ENCODE measurements at places on chromosomes 3 and 15. TPM values are rescaled to one million over a fixed set of nuclear protein-coding genes. Genes with fewer than 3 reads are reported as not detected.

- DNase-seq = no peak
These were observed 42.3 kb upstream of the ADPGK start for GRCh38 chr15:72825829-72826228.

DNA sequence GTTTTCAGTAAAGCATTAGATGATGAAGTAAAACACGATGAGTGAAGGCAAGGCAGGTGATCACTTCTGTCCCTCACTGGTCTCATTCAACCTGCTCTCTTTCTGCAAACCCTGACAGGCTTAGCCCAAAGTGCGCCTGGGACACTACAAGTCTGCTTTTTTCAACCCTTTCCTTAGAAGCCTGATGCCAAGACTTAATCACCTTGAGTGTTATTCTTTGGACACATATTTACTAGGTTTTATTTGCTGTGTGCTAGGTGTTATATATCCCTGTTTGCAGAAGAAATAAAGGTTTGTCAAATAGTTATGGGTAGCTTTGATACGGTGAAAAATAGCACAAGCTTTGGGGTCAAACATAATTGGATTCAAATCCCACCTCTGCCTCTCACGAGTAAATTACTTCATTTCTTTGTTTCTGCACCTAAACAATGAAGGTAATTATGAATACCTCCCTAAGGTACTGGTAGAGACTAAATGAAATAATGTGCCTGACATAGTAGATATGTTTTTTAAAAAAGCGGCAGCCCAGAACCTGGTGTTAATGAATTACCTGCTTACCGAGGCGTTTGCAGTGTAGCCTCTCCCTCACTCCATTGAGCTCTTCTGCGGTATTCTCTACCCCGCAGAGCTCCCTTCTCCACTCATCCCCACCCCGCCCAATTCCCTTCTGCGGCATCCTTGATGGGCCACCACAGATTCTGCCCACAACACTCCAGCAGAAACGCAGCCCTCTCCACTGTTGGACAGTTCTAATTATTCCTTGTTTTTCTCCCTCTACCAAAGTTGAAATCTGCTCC is 269.0 kb upstream of the TPM1 start:
- no peak for DNase-seq

GRCh38 chr3:46096781-46097180 is 69.5 kb upstream of the XCR1 start:
- no peak for DNase-seq

- no peak for DNase-seq
These were observed 467.5 kb upstream of the ARL6 start for GRCh38 chr3:97297032-97297431.

DNA sequence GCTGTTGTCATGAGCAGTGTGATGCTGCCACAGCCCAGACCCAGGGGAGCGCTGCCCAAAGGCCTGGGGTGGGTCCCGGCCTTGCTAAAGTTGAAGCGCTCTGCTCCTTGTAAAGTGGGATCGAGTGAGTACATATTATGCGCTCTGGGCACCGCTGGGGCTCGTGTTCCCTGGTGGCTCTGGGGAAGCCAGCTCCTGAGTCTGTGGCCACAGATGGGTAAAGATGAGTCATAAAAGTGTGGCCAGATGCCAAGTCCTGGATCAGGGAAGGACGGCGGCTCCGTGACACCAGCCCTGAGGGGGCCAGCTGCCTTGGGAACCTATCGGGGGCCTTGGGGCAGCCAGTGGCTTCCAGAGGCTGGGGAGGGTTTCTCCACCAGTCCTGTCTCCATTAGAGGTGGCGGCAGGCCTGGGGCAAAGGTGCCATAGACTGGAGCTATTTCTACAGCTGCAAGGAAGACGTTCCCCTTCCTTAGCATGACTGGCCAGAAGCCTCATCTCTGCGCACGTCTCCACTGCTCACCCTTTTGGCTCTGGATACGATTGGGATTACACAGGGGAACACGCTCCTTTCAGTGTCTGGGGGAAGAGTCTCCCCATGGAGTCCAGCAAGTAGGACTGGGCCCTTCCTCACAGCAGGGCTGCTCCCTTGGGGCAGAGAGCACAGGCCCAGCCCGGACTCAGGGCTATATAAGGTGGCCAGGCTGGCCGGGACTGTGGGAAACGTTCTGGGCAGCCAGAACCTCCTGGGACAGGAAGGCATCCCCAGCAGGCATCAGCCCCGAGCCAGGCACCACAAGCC is 1.2 kb upstream of the ITIH4 start:
- DNase-seq = peak; percentile 97

- no peak for DNase-seq
These were observed 87.0 kb downstream of the PLSCR2 start for GRCh38 chr3:146382386-146382785.

- no peak for DNase-seq
These were observed 109.0 kb upstream of the ADAMTS9 start for GRCh38 chr3:64796607-64797399.

GRCh38 chr3:147404800-147405230 is 1.5 kb downstream of the ZIC4 start:
- peak; percentile 42 for DNase-seq

DNAH12 gene
- total RNA-seq = under 0.01 TPM

DAZL gene
- total RNA-seq = not detected

DNA sequence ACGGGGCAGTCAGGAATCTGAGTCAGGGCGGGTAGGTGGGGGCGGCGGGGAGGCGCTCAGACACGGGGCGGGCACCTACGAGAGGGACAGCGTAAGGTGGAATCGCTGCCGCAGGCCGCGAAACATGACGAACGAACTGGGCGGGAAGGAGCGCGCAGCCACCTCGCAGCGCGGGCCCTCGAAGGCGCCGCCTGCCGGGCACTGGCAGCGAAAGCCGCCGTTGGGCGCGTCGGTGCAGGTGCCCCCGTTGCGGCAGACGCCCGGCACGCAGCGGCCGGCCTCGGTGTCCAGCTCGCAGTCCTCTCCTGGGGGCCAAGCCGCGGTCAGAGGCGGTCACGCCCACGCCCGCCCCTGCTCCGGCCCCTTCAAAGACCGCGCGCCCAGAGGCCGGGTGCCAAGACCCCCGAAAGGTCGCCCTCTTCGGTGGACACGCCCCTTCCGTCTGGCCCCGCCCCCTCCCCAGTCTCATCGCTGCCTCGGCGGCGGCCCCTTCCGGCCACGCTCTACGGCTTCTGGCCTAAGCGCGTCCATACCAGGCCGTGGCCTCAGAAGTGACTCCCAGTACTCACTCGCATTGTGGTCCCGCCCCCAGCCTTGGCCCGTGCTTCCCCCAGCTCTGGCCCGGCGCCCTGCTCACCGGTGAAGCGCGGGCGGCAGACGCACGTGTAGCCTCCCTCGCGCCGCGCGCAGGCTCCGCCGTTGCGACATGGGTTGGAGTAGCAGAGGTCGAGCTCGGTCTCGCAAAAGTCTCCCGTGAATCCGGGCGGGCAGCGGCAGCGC is 6.4 kb downstream of the CELSR3 start:
- DNase-seq = peak; percentile 99

DNA sequence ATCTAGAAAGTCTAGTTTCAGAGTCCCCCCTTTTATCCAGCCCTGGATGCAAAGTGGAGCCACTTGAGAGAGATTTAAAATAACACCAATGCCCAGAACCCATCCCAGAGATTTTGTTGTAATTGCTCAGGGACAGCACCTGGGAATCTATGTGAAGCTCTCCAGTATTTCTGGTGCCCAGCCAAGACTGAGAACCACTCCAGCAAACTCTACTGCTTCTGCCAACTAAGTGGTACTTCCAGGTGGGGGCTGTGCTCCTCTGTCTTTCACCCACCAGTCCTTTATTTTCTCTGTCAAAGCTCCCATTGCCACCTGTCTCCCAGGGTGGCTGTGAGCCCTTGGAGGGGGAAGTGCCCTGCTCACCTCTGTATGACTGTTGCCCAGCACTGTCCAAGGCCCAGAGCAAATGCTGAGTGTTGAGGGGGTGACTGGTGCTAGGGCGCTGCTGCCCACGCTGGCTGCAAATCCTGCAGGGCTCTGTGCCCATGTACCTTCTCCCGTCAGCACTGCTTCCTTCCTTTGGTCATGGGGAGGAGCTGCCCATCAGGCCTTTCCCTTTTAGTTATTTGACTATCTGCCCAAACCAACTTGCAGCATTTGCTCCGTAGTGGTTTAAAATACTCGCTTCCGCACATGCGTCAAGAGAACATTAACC is 9.4 kb downstream of the CLSTN2 start:
- no peak for DNase-seq

- no peak for DNase-seq
These were observed 30.8 kb downstream of the B3GNT5 start for GRCh38 chr3:183283886-183284285.

AADAC gene
- not detected for total RNA-seq

CASR gene
- not detected for total RNA-seq

TMEM207 gene
- not detected for total RNA-seq

NR2E3 gene
- total RNA-seq = under 0.01 TPM

GFM1 gene
- 46.9 TPM for total RNA-seq

GRCh38 chr15:39252134-39252470 is 328.8 kb upstream of the THBS1 start:
- no peak for DNase-seq

OCA2 gene
- total RNA-seq = not detected

TKT gene
- 453 TPM for total RNA-seq

GOLGA8S gene
- under 0.01 TPM for total RNA-seq

DNA sequence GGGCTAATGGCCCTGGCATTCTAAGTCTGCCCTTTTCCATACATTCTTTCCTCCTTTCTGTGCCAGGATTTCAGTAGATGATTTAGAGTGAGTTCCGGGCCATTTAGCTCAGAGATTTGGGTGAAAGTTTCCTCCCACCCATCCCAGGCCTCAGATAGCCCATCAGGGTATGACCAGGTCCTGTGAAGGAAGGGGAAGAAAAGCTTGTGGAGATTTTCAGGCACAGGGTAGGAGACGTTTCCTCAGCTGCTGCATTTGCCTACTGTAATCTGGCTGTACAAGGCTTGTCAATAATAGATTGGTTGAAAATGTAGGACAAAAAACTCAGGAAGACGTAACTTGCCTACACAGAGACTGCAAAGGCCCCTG is 63.2 kb upstream of the BCL6 start:
- no peak for DNase-seq

USP13 gene
- 9.4 TPM for total RNA-seq

DNA sequence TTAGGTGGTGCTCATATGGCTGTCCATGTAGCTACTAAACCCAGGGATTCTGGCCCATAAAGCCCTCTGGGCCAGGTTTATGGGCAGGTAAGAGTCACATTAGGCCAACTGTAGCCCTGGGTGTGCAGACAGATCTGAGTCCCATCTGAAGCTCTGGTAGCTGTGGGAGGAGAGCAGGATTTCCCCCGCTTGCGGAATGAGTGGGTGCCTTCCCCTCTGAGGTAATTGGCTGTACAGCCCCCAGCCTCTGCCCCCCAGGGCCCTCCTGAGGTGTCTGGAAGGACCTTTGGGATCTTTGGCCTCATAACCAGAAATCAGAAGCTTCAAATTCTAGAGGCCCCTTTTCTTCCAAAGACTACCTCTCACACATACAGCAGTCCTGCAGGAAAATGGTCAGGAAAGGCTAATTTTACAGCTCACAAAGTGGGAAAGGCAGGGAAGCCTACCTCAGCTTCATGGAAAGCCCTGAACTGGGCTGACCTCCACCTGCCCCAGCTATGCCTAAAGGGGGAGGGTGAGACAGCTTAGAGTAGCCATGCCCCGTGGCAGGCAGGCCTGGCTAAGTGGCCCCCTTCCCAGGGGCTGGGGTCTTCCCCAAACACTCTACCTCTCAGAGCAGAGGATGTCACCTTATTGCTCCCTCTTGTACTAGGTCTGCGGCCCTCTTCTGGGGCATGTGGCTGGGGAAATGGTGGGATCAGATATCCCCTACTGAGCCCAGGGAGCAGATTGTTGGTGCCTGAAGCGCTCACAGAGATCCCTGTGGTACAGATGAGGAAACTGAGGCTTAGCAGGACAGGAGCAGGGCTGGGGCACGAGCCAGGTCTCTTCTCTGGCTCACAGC is 16.8 kb downstream of the HEMK1 start:
- DNase-seq = peak; percentile 49

CPNE9 gene
- not detected for total RNA-seq

THAP10 gene
- 1.1 TPM for total RNA-seq

DNA sequence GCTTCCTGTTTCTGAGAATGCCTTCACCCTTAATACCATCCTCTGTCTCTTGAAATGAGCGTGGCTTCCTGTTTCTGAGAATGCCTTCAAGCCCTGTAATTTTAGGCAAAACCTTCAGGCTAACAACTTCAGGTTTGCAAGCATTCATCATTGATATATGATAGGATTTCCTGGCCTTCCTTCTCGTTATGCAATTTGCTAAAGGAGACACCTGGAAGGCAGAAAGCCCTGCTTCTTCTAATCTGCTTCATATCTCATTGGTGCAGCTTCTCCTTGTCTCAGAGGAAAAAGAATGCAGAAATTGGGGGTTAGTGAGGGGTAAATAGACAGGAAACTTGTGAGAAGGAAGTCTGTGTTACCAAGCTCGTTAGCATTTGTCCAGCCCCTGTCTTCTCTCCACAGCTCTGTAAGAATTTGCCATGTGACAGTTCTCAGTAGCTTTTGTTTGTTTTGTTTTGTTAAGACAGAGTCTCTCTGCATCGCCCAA is 7.3 kb downstream of the ARL6IP5 start:
- no peak for DNase-seq

SHF gene
- total RNA-seq = 4.1 TPM

- DNase-seq = no peak
These were observed 257.9 kb downstream of the NTRK3 start for GRCh38 chr15:87998630-87999029.

GRCh38 chr3:37290551-37290950 is 116.2 kb upstream of the LRRFIP2 start:
- peak; percentile 85 for DNase-seq

- no peak for DNase-seq
These were observed 24.2 kb upstream of the NEO1 start for GRCh38 chr15:73028031-73028430.

POLQ gene
- total RNA-seq = 1.5 TPM

CAV3 gene
- not detected for total RNA-seq

DNA sequence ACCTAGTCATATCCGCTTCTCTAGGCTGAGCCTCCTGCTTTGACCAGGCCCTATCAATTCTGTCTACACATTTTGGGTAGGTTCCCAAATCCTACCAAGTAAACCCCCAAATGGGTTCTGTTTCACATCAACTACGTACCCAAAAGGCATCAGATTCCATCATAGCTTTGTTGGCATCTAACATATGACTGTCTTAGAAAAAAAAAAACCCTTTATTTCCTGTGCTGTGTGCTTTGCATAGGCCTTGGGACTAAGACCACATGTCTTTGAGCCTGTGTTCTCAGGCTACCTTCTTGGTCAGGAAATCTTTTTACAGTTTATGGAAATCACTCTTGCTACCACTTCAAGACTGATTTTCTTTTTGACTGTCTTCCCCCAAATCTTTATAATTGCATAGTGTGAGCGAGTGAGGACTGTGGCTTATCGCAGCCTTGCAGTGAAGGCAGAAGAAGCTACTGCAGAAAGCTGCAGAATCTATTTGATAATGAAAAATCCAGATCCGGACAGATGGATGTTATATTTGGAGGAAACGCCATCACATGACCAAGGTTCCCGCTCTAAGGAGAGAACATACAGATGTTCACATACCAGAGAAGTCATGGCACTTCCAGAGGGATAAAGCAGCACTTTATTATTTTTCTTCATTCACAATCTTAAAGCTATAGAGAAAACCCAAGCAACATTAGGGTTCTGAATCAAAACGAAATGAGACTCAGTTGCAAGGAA is 111.2 kb downstream of the EOMES start:
- DNase-seq = no peak

Measured in osteoblast (primary cell).